Activated CD4-positive, alpha-beta T cell treated with anti-CD3 and anti-CD28 coated beads, Interleukin-2, amount 50 U/mL, for 4 hours (primary cell): ENCODE measurements at places on chromosomes 11 and 22.

GRCh38 chr22:16845465-16845864 is 20.3 kb upstream of the XKR3 start:
- DNase-seq, result no peak

GRCh38 chr22:22386602-22387385 is 121.7 kb downstream of the ZNF280B start:
- no peak for DNase-seq

DNA sequence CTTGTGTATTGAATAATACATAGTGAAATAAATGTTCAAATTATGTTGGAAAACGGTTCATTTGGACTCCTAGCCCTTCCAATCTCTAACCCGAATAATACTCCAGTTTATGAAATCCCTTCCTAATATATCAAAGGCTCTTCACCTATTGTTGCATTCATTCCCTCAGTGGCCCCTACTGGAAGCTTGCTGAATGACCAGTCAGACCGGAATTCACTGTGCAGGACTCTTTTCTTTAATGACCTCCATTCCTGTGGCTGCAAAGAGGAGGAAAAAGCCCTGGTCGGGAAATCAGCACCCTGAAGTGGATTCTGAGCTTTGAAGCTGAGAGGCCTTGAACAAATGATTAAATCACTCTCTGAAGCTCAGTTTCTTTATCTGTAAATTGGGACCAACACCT is 19.1 kb upstream of the RCN1 start:
- no peak for DNase-seq

DNA sequence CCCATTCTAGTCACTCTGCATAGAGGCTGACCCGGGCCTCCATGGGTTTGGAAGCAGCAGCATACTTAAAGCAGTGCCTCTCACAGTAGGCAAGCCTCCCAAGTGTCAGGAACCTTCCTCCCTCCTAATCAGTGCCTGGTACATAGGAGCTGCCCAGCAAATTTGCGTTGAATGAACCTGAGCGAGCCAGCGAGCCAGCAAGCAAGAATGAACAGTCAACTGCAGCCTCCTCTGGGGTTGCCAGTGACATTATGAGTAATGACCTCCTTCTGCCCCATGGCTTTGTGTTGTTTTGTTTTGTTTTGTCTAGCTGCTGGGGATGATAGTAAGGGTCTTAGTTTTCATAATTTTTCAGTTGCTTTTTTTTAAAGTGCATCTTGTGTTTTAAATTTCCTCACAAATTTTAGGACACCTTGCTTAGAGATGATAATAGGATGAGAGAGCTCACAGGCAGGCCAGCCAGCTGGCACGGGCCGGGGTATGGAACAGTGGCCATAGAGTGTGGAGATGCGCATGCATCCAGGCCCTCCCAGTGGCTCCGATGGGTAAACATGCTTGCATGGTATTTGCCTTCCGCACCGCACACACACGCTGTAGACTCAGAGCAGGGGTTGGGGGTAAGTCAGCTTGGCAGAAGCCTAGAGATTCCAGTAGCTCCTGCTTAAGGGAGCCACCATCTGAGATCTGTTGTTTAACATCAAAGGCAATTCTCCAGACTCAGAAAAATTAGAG is 36.1 kb downstream of the TTC12 start:
- DNase-seq, result no peak

GRCh38 chr11:123438131-123438627 is 8.1 kb downstream of the GRAMD1B start:
- no peak for DNase-seq

DNA sequence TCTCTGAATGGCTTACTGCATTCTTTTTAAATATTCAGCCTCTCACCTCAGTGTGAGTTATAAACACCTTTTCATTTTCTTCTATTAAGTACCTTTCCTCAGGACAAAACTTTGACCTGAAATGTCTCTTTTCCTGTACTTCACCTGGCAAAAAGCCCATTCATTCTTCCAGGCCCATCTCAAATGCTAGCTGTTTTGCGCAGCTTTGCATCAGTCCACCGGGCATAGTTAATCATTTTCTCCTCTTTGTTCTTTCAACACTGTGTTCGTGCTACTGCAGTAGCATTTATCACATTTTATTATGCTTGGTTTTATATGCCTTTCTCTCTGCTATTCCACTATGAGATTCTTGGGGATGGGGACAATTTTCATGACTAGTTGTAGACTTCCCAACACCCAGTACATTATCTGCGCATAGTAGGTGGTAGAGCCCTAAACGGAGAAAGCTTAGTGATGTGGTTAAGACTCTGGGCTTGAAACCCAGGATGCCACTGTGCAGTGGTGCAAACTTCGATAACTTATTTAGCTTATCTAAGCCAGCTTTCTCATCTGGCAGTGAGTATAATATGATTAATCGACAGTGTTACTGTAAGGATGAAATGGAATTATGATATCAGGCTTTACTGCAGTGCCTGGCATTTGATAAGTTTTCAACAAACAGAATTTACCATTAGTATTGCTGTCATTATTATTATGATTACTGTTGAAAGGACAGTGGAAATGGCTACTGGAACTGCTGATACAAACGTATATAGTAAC is 695.7 kb downstream of the NELL1 start:
- no peak for DNase-seq

DNA sequence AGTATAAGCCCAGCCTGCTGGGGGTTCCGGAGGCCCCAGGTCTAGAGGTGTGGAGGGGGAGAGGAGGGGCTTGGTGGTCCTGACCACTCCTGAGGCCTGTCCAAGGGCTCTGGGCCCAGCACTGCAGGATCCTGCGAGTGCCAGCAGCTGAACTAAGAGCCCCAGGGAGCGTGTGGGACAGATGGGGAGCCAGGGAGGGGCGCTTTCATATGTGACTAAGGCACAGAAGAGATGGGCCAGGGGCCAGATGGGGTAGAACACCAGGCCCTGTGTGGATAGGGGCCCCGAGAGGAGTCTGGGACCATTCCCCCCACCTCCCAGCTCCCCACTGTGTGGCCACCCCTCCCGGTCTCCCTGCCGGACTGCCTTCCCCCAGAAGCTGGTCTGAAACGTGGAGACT is 18.4 kb downstream of the MAFF start:
- DNase-seq, result no peak

DNA sequence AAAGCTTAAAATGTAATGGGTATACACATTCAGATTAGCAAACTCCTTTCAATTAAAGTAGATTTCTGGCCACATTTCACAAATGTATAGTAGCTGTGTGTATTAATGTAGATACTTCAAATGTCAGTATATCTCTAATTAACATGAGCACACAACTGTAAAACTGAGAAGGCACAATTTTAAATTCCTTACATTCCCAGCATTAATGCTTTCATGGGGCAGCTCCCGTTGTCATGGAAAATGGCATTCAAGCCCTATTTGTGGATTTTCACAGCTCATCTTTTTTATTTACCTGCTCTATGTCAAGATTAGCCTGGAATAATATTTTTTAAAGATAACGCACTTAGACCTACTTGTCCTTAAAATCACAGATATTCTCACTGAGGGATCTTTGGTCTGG is 113.6 kb upstream of the SOX6 start:
- DNase-seq, result no peak

GRCh38 chr11:76303399-76303798 is 77.5 kb downstream of the THAP12 start:
- DNase-seq, result no peak

GRCh38 chr22:20584029-20584871 is 76.8 kb downstream of the MED15 start:
- no peak for DNase-seq

GRCh38 chr11:115267871-115268270 is 236.3 kb downstream of the CADM1 start:
- no peak for DNase-seq

GRCh38 chr11:119509969-119510401 is 87.0 kb upstream of the THY1 start:
- no peak for DNase-seq

DNA sequence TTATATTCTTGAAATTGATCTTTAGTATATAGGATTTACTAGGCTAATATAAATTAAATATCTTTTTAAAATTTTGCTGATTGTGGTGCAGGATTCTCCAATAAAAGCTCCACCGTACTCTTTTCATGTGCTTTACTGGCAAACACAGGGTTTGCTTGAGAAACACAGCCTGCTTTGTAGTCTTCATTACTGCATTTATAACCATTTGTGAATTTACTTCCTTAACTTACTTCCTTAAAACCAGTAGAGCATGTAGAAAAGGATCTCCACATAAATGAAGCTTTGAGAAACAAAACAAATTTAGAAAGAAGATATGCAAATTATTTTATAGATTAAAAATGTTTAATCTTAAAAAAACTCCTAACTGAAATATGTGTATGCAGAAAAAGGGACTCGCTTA is 28.8 kb downstream of the SWAP70 start:
- no peak for DNase-seq

GRCh38 chr11:71538666-71538990 is 803 bp downstream of the KRTAP5-8 start:
- DNase-seq, result no peak

DNA sequence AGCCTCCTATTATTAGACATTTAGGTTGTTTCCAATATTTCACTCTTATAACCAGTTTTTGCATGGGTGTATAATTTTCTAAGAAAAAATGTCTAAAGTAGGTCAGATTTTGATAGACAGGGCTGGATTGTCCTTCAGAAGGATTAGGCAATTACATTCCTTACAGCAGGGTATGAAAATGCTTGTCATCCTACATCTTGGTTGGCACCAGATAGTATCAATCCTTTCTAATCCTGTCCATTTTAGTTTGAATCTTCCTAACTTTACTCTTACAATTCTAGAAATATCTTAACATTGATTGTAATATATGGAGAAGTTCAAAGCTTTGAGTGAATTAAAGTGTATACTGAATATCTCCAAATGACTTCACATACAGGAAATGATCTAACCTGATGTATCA is 63.0 kb upstream of the ZBED5 start:
- DNase-seq, result no peak

GRCh38 chr11:46894961-46895360 is 23.4 kb downstream of the LRP4 start:
- DNase-seq, result no peak

GRCh38 chr11:37721485-37721884 is 1123.4 kb upstream of the RAG2 start:
- no peak for DNase-seq

DNA sequence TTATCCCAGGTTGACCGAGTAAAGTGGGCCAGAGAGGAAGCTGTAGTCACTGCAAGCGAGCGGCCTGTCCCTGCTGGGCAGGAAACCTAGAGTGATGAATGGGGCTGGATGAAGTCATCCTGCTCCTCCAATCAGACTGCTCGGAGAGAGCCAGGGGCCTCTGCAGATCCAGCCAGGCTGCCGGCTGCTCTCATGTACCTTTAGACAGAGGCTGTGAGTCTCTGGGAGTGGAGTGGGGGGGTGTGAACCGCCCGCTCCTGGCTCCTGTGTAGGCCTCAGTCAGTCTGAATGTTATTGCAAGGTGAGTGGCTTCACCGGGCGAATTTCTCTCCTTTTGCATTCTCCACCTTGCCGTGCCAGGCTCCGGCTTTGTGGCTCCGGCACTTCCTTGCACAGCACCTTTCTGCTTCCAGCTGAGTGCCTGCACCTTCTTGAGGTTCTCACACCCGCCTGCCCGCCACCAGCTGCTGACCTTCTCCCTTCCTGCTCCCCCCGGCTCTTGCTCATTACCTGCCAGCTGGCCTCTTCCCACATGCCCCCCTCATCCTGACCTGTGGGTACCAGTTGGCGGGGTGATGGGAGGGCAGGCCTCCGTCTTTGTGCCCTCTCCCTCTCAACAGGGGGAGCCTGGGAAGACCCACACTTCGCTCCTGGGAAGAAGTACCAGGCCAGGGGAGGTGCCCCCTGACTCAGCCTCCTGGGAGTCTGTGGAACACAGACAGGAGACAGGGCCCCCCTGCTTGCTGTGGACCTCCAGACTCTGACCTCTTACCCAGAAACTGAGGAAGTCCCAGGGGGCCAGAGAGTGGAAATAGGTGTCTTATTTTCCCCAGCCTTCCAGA is 79.9 kb downstream of the GRAMD1B start:
- DNase-seq, result no peak

DNA sequence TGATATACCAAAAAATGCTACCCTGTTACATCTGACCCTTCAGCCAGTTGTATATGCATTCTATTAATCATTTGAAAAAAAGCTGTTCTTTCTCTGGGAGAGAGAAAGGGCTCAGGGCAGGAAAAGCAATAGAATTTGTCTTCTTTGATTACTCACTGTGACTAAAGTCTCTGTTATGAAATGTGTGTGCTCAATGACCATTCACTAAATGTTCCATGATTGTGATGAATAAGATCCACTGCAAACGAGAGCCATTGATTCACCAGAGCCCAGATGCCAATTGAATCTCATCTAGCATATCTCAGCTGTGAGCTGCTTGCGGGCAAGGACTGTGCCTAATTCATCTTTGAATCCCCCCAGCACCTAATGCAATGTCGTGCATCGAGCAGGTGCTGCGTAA is 184.3 kb downstream of the OPCML start:
- no peak for DNase-seq

DNA sequence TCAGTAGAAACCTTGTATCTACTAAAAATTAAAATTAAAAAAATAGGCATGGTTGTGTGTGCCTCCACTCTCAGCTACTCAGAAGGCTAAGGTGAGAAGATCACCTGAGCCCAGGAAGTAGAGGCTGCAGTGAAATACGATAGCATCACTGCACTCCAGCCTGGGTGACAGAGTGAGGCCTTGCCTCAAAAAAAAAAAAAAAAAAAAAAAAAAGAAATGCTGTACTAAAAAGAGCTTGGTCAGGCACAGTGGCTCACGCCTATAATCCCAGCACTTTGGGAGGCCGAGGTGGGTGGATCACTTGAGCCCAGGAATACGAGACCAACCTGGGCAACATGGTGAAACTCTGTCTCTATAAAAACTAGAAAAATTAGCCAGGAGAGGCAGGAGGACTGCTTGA is 36.5 kb downstream of the SBF2 start:
- DNase-seq, result no peak

- DNase-seq, result no peak
These were observed 14.0 kb downstream of the TRIM6 start for GRCh38 chr11:5610446-5610845.

DNA sequence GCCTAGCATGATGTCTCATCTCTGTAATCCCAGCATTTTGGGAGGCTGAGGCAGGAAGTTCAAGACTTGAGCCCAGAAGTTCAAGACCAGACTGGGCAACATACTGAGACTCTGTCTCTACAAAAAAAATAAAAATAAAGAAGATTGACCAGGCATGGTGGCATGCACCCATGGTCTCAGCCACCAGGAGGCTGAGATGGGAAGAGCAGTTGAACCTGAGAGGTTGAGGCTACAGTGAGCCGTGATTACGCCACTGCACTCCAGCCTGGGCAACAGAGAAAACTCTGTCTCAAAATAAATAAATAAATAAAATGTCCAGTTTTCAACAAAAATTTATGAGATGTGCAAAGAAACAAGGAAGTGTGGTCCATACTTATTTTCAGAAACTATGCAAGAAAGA is 28.3 kb downstream of the EFCAB6 start:
- no peak for DNase-seq

DNA sequence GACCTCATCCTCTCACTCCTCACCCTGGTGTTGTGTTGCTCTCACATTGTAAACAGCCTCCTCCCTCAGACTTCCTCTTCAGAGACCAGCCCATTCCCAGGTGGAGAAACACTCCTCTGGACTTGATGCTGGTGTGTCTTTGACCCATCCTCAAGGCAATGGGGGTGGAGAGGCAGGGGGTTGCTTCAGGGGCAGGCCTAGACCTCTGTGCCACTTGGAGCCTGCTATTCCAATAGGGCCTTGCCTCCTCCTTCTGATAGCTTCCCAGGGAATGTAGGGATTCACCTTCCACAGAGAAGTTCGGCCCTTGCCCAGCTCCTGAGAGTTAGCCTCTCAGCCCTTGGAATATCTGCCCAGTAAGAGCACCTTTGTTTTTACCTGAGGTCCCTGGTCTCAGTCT is 606.6 kb upstream of the CADM1 start:
- DNase-seq, result no peak
